Fibroblast of lung (primary cell): ENCODE measurements at places on chromosomes 6 and 20. TPM values are rescaled to one million over a fixed set of nuclear protein-coding genes. Genes with fewer than 3 reads are reported as not detected.

The ACOT8 gene
- 35.2 and 44.4 TPM in 2 replicates for total RNA-seq

The PPP1R16B gene
- total RNA-seq: under 0.01 TPM in 2 replicates

The TINAG gene
- not detected in 2 replicates for total RNA-seq

- H3K4me3 ChIP-seq: no peak overlapping the region
- no peaks in the 10 kb centered on the region for H3K27me3 ChIP-seq
- no peak for DNase-seq
Measured at GRCh38 chr20:19074828-19075516, 137.5 kb upstream of the SLC24A3 start.

DNA sequence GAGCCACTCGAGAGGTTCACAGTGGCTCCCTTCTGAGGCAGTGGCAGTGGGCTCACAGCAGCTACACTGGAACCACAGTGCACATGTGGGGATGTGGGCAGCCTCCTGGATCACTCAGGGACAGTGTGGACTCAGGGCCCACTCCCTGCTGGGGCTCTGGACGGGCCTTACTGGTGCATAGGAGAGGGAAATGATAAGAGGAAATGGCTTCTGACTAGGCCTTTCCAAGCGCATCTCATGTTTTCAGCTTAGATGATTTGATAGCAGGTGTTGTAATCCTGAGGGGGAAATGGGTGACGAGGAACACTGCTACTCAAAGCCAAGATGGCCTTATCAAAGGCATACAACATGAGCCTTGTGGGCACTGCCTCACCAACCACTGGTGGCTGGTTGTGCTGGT is 44.0 kb downstream of the PANK2 start:
- no peaks in the 10 kb centered on the region for H3K27me3 ChIP-seq
- DNase-seq: no peak
- peak overlapping the region; percentile 79 for H3K27ac ChIP-seq
- H3K4me3 ChIP-seq: peak overlapping the region; percentile 41

GRCh38 chr6:64252256-64252655 is 616.7 kb downstream of the PHF3 start:
- no peak overlapping the region for H3K27ac ChIP-seq
- H3K4me1 ChIP-seq: no peaks in the 10 kb centered on the region
- no peaks in the 10 kb centered on the region for H3K36me3 ChIP-seq
- H3K4me3 ChIP-seq: no peak overlapping the region
- no peaks in the 10 kb centered on the region for H3K27me3 ChIP-seq
- DNase-seq: no peak

DNA sequence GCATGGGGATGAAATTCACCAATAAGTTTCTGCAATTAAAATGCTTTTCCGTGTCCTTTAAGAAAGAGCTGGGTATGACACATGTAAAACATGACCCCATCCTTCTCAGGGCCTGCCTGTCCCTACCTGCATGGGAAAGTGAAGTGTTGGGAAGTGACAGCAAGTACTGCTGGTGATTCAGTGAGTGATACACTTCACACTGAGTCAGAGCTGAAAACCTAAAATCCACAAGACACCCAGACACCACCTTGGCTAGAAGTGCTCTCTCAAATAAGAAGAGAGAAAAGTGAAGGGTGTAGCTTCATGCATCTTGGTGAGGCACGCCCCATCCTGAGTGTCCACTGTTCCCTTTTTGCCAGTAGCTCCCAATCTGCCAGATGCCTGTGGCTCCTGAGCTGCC is 3.3 kb downstream of the RAB22A start:
- no peak overlapping the region for H3K4me3 ChIP-seq
- H3K36me3 ChIP-seq: peaks cover 15% of the 10 kb centered on the region
- no peaks in the 10 kb centered on the region for H3K27me3 ChIP-seq

- H3K4me1 ChIP-seq: peaks cover 4% of the 10 kb centered on the region
- DNase-seq: peak; percentile 66
- H3K4me3 ChIP-seq: peak overlapping the region; percentile 63
Measured at GRCh38 chr6:29976588-29977424, 34.5 kb downstream of the HLA-A start.

DNA sequence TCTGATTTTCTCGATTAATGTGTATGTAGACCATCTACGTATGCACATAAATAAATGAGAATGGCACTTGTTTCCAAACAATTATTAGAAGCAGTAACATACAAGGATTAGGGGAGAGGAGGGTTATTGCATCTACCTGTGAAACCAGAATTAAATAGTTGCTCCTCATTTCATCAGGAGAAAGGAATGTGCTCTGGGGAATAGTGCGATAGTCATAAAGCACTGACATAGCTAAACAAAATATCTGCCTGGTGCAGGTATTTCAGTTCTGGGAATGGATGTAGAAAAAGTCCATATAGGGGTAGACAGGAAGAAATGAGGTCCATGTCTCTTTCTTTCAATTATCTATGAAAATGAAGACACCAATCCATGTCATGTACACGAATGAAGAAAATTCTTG is 1.6 kb upstream of the ID4 start:
- H3K4me1 ChIP-seq: no peaks in the 10 kb centered on the region
- no peak overlapping the region for H3K27ac ChIP-seq
- no peaks in the 10 kb centered on the region for H3K27me3 ChIP-seq
- no peak overlapping the region for H3K4me3 ChIP-seq

GRCh38 chr6:4890627-4891026 is 113.2 kb downstream of the RPP40 start:
- no peak overlapping the region for H3K4me3 ChIP-seq
- H3K4me1 ChIP-seq: no peaks in the 10 kb centered on the region
- H3K36me3 ChIP-seq: peaks cover 1% of the 10 kb centered on the region

DNA sequence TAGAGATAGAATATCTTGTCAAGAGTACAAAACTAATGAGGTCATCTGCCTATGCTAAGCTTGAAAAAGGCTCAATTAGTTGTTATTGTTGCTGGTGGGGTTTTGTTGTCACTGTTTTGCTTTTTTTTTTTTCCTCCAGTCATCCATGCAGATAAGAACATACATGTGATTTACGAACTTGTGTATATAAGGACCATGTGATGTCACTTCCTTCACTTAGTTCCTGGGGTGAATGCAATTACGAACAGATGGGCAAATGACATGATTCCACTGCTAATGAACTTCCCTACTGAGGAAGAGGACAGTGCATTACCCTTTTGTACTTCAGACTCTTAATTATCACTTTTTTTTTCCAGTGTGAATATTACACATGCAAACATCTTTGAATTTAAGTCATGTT is 1175.3 kb upstream of the GJE1 start:
- H3K27me3 ChIP-seq: no peaks in the 10 kb centered on the region
- peaks cover 7% of the 10 kb centered on the region for H3K4me1 ChIP-seq
- H3K4me3 ChIP-seq: no peak overlapping the region
- no peaks in the 10 kb centered on the region for H3K36me3 ChIP-seq

DNA sequence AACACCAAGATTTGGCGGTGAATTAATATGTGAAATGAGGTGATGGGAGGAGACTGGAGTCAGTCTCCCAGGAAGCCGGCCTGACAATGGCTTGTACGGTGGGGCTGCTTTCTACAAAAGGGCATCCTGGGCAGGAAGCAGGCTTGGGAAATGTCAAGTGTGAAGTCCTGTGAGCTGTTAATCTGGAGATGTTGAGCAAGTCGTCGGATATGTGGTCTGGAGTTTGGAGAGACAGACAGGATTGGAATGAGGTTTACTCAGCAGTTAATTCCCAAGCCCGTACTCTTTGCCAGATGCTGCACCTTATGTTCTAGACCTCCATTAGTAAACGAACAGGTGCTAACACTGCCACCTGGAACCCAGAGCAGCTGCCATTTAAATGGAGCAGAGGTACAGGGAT is 107.7 kb upstream of the FOXC1 start:
- no peaks in the 10 kb centered on the region for H3K36me3 ChIP-seq
- no peaks in the 10 kb centered on the region for H3K27me3 ChIP-seq
- H3K27ac ChIP-seq: no peak overlapping the region
- DNase-seq: no peak

DNA sequence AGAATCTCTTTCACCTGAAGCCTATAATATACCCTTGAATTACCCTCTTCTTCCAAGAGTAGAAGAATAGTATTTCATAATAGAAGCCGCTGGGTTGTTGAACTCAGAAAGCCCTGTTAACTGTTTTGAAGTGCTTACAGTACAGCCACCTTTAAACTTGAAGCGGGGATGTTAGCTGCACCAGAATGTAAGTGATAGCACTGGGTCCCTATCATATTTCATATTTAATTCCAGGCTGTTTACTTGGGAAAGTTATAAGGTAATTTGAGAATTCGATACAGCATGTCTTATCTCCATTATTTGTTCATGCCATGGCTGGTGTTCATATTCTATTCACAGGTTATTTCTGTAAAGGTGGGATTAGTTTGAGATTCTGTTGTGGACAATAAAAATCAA is 63.5 kb upstream of the VSTM2L start:
- no peak overlapping the region for H3K4me3 ChIP-seq
- peaks cover 2% of the 10 kb centered on the region for H3K36me3 ChIP-seq
- H3K27me3 ChIP-seq: no peaks in the 10 kb centered on the region
- DNase-seq: no peak
- H3K27ac ChIP-seq: no peak overlapping the region

GRCh38 chr6:4521070-4521469 is 255.1 kb upstream of the CDYL start:
- no peaks in the 10 kb centered on the region for H3K4me1 ChIP-seq
- no peaks in the 10 kb centered on the region for H3K27me3 ChIP-seq
- no peak overlapping the region for H3K27ac ChIP-seq

DNA sequence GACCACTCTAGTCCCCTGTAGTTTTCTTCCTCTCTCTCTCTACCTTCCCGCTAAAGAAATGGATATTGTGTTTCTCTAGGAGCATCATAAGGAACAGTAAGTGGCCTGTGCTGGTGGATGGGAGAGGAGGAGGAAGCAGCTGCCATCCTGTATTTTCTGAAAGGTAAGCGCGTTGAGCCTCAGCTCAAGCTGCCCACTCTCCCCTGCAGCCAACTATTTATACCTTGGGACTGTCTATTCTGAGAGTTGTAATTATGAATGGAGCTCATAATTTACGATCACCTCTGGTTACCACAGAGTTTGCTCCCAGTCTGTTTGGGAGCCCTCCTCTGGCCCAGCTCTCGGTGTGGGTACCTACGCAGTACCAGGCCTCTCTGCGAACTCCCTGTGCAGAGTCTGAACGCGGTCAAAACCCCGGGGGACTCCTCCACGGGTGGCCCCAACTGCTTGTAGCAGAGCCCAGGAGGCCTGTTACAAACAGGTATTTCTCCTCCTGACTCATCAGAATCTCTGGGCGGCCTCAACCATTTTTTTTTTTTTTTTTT is 285.4 kb downstream of the SMOC2 start:
- no peaks in the 10 kb centered on the region for H3K4me1 ChIP-seq
- no peak overlapping the region for H3K4me3 ChIP-seq
- DNase-seq: no peak
- no peaks in the 10 kb centered on the region for H3K27me3 ChIP-seq
- H3K36me3 ChIP-seq: no peaks in the 10 kb centered on the region

DNA sequence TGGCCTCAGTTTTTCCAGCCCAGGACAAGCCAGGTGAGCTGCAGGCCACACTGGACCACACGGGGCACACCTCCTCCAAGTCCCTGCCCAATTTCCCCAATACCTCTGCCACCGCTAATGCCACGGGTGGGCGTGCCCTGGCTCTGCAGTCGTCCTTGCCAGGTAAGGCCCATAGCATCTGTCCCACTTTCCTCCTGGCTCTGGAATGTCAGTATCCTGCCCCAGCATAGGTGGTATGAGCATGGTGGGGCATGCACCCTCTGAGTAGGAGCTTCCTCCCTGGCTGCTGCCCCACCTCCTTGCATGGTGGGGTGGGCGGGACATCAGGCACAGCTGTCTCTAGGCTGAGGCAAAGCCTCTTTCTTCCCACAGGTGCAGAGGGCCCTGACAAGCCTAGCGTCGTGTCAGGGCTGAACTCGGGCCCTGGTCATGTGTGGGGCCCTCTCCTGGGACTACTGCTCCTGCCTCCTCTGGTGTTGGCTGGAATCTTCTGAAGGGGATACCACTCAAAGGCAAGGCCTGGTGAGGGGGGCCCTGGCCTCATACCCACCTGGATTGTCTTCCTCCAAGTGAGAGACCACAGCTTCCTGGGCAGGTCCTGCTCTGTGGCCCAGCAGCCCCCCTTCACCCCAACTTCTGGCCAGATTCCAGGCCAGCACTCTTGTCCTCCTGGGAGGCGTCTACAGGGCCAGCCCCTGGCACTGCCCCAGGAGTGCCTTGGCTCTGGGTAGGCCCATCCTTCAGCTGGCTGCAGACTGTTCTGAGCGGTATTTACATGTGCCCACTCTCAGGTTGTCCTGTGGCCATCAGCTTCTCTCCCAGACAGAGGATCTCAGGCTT is 9.1 kb downstream of the PI16 start:
- H3K4me3 ChIP-seq: no peak overlapping the region
- no peak for DNase-seq
- no peak overlapping the region for H3K27ac ChIP-seq
- peaks cover 12% of the 10 kb centered on the region for H3K36me3 ChIP-seq
- no peaks in the 10 kb centered on the region for H3K4me1 ChIP-seq

DNA sequence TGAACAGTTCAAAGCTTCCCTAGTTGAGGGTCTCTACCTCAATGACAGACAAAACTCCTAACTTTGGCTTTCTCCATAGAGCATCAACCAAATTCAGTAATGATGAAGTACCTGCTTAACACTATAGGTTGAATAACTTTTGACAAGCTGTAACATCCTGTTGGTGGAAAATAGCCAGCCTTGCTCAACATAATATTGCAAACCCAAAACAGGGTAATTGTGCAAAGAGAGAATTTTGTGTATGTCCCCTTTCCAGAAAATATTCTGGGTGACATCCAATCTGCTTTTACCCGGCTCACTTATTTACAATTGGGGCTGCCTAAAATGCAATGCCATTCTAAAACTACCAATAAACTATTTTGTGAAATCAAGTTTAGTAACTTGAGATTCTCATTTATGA is 72.8 kb downstream of the ATXN1 start:
- no peak overlapping the region for H3K27ac ChIP-seq
- no peaks in the 10 kb centered on the region for H3K36me3 ChIP-seq
- H3K27me3 ChIP-seq: no peaks in the 10 kb centered on the region
- DNase-seq: no peak
- H3K4me1 ChIP-seq: peaks cover 17% of the 10 kb centered on the region

- no peaks in the 10 kb centered on the region for H3K36me3 ChIP-seq
- H3K27ac ChIP-seq: no peak overlapping the region
- H3K4me1 ChIP-seq: no peaks in the 10 kb centered on the region
- H3K4me3 ChIP-seq: no peak overlapping the region
- no peaks in the 10 kb centered on the region for H3K27me3 ChIP-seq
- no peak for DNase-seq
Measured at GRCh38 chr6:14919038-14919670, 326.7 kb upstream of the JARID2 start.

- no peaks in the 10 kb centered on the region for H3K27me3 ChIP-seq
- no peak overlapping the region for H3K4me3 ChIP-seq
- no peak overlapping the region for H3K27ac ChIP-seq
- H3K4me1 ChIP-seq: peaks cover 17% of the 10 kb centered on the region
- no peaks in the 10 kb centered on the region for H3K36me3 ChIP-seq
Measured at GRCh38 chr20:49993301-49993751, 10.5 kb downstream of the SNAI1 start.

DNA sequence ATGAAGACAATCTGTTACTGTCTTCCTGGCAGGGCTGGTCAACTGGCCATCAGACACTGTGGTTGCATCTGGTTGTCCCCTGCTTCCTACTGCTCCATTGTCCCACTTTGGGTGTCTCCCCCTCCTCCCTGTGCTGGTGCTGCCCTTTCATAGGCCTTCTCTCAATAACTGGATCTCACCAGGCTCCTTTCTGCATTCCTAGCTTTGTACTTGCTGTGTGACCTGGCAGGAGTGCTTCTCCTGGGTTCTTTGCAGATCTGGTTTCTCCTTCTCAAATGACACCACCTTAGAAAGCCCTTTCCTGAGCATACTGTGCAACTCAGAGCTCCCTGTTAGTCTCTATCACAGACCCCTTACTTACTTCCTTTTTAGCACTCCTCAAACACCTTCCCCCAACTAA is 223.0 kb downstream of the BCKDHB start:
- no peaks in the 10 kb centered on the region for H3K27me3 ChIP-seq
- no peak for DNase-seq
- H3K27ac ChIP-seq: no peak overlapping the region
- no peak overlapping the region for H3K4me3 ChIP-seq
- no peaks in the 10 kb centered on the region for H3K36me3 ChIP-seq
